Non-pigmented ciliary epithelial cell (primary cell): ENCODE measurements at places on chromosomes 2 and 18.

DNA sequence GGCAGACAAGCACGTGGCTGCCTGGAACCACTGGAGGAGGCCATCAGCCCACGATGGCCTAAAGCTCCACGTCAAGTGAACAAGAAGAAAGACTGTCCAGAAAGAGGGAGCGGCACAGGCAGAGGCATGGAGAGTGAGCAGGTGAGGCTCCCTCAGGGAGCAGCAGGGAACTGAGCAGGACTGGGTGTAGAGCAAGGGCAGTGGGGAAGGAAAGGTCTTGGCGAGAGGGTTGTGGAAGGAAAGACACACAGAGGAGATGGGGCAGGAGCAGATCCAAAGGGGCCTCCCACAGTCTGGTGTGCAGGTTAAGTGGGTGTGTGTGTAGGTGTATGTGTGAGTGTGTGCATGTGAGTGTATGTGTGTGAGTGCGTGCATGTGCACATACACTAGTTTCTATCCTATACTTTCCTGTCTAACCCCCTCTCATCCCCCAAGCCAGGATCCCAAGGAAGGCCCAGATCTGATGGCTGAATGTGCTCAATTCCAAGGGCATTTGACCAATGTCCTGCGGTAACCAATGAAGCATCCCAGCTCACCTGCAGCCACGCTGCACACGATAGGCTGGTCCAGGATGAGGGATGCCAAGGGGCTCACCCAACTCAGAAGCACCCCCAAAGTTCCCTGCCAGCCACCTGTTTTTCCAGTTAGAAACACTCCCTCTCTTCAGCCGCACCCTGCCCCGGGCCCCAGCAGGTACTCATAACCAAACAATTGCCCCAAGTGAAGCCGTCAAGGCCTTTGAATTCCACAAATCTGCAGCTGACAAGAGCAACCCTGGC, 262.5 kb upstream of the RAB6C start:
- no peak for DNase-seq

GRCh38 chr18:59820663-59821062, 79.1 kb upstream of the PMAIP1 start:
- no peak for DNase-seq

- DNase-seq, result peak; percentile 81
Observed at GRCh38 chr18:77127769-77128671, 4.6 kb downstream of the MBP start.

GRCh38 chr2:194896871-194897270, 760.2 kb upstream of the SLC39A10 start:
- DNase-seq, result no peak

GRCh38 chr18:74897971-74898657, 300.4 kb downstream of the ZNF407 start:
- peak; percentile 18 for DNase-seq

- DNase-seq, result no peak
Observed at GRCh38 chr2:37250869-37251740, 19.6 kb downstream of the NDUFAF7 start.

- no peak for DNase-seq
Observed at GRCh38 chr18:44793685-44794084, 113.0 kb downstream of the SETBP1 start.

GRCh38 chr18:28559511-28559910, 382.6 kb upstream of the CDH2 start:
- DNase-seq, result no peak

DNA sequence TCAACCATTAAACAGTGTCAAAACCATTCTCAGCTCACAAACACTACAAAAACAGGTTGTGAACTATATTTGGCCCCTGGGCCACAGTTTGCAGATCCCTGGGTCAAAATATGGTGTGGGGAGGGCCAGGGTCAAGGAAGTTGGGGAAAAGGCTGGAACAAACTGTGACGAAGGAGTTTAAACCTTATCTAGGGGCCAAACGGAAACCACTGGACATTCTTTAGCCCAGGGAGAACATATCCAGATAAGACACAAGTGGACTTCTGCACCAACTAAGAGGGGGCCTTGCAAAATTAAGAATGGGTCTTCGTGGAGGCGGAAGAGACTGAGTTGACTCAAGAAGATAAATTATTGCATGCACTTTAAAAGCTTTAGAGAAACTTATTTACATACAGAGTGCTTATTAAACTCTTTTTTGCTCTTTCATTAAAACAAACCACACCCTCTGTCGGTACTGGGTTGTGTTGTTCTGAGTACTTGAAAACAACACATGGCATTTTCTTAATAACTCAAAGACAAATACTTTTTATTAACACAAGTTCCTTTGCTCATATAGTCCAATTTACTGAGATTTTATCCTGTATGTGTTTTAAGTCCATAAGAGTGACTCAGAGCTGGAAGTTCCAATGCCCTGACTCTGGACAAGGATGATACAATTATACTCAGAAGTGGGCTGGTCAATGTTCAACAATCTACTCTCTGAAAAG, 5.3 kb upstream of the ASAP2 start:
- peak; percentile 63 for DNase-seq

DNA sequence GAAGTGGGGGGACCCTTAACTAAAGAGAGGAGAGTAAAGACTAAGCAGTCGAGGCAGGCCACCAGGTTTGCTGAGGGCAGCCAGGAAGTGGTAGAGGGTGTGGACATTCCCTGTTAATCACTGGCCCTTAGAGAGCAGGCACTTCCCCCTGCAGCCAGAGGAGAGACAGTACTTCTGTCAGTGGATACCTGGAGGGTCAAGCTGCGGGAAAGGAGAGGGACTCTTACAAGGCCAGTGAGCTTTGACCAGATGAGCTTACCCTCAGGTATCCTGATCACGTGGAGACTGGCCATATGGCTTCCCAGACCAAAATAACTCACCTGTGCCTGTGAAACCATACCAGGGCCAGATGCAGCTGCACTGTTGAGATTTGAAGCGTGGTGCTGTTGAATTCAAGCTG, 28.6 kb downstream of the ITGA6 start:
- no peak for DNase-seq

DNA sequence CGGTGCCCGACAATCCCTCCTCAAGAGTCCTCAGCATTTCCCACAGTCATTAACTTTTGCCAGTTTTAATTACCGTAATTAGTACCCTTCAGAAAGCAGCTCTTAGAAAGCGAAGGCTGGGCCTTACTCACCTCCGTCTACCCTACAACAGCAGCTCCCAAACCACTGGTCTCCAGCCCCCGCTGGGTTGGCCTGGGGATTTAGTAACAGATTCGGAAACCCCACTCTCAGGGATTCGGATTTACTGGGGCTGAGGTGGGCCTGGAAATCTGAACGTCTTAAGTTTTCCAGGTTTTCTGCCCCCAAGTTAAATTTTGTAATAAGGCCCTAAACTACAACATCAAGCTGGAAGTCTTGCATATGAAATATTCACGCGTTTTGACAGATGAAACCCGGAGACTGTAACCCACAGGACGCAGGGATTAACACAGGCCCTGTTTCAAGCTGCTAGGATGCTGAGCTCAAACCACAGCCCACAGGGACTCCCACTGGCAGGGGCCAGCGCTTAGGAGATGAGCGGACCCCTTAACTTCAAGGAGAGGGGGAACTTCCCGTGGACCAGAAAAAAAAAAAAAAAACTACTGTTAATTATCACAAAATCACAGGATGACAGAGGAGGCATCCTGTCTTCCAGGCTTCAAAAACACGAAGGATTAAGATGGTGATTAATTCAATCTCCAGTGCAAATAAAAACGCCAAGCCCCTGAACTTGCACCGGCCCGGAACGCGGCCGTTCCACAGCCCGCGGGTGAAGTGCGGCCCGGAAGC, 985 bp downstream of the ILKAP start:
- DNase-seq, result no peak

- no peak for DNase-seq
Observed at GRCh38 chr2:118120401-118120780, 32.1 kb downstream of the INSIG2 start.

- no peak for DNase-seq
Observed at GRCh38 chr2:218149848-218150440, 16.8 kb downstream of the CXCR1 start.

DNA sequence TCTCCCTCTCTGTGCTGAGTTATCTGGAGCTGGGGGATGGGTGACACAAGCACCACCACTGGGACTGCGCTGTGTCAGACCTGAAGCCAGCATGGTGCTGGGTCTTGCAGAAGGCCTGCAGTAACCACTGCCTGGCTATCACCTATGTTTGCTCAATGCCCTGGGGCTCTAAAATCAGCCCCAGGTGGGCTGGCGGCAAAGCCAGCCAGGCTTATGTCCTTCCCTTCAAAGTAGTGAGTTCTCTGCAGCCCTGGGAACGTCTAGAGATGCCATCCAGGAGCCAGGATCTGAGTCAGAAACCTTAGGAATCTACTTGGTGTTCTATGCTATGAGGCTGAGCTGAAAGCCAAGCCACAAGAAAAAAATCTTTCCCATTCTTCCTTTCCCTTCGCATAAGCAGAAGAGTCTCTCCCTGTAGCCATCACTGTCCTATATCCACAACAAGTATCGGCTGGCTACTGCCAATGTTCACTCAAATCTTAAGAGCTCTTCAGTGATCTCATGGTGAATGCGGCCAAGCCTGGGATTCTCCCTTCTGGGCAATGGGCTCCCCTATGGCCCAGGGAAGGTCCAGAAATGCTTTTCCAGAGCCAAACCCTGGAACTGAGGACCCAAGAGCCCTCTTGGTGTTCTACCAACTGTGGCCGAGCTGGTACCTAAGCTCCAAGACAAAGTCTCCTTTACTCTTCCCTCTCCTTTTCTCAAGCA, 248.7 kb downstream of the ZNF385B start:
- DNase-seq, result no peak

- DNase-seq, result no peak
Observed at GRCh38 chr18:79367989-79368388, 27.7 kb upstream of the NFATC1 start.

GRCh38 chr2:191086706-191087105, 64.1 kb downstream of the STAT4 start:
- DNase-seq, result no peak

- no peak for DNase-seq
Observed at GRCh38 chr18:12857991-12858544, 26.0 kb downstream of the PTPN2 start.

- no peak for DNase-seq
Observed at GRCh38 chr2:128369108-128369555, 50.5 kb upstream of the HS6ST1 start.

DNA sequence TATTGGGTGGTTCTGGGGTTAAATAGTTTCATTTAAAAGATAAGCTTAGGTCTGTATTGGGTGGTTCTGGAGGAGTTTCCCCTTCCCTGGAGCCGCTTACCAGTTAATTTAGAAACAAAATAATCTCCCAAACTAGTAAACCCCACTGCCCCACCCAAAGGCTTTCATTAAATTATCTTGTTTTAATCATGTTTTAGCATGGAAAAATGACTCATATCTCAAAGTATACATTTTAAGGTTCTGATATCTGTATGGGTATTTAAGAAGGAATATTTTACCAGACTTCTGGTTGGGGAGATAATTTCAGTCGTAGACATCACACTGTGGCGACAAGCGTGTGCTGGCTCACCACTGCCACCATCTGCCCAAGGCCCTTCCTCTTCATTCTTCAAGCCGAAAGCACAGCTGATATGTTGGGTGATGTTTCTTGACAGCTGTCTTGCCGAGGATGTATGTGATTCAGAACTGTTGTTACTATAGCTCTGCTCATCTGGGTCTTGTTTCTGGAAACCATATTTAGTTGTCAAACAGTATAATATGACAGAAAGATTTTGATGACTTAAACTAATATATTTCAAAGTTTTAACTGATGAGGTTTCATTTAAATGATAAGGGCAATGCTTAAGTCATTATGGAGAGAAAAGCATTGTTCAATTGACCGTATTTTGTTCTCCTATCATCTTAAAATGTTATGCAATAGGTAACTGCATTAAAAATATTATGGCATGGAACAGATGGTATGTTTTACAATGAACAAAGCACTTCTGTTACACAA, 5.1 kb downstream of the FIGLA start:
- DNase-seq, result no peak

GRCh38 chr18:58177004-58177717, 133.1 kb downstream of the NEDD4L start:
- DNase-seq, result peak; percentile 84

DNA sequence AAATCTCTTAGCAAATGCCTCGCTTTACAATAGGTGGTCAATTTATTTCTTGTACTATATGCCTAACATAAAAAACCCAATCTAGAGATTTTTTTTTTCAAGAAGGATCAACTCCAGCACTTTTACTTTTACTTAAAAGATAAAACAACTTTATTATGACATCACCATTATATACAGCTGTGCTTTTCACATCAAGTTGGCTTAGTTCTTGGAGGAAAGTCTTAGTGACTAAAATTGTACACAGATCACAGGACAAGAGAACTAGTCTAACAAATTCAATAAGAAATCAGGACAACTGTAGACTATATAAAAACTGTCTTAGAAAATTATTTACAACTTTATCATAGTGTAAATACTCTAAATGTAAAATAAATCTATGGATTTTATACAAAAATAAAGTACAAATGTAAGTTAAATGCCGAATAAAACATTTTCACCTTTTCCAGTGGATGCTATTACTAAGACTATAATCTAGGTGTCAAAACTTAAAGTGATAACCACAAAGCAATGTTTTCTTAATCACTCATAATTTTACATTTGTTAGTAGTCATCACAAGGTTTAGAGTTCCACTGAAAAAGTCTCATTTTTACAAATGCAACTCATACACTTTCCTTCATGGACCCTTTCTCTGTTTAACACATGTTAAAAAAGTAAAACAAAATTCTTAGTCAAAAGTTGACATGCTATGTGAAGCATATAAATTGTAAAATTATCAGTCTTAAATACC, 5.4 kb upstream of the CD302 start:
- DNase-seq, result no peak

DNA sequence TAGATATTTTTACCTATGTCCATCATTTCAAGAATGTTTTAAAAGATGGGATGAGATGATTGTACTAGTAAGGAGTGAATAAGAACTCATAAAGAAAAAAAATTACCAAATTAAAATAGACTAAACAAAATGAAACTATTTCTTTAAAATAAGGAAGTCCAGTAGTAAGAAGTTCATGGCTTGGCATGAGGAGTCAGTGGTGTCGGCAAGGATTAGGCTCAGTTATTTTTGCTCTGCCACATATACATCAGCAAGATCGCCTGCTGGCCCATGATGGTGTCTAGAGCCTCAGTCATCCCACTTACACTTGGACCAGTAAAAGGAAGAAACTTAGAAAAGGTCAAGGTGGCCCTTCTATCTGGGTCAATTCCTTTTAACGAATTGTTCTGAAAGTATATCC, 300.9 kb upstream of the SLC8A1 start:
- no peak for DNase-seq

DNA sequence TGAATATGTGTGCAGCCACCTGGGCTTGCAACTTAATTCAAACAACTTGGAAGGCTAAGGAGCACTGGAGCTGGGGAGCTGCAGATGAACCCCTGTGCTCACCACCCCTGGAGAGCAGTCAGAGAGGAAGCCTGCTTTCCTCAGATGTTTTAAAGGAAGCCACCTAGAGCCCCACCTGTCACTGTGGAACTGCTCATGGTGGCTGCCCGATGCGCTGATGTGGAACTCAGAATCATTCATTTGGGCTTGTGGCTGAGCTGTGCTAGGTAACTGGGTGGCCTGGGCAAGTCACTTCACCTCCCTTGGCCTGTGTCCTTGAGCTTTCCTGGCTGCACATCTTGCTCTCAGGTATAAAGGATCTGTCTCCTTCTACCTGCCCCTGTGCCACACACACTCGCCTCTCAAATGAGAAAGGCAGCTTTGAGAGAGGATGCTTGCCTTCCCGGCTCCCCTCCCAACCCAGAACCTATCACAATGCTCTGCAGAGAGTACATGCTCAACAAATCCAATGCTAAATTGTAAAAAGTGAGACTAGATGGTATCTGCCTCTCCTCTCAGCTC, 41.3 kb downstream of the BCL11A start:
- DNase-seq, result no peak
